ENCODE measurements at places on chromosomes 3 and 15.
A peak's percentile ranks its signal among the peaks of the same experiment; 100 is the strongest.

GRCh38 chr15:75198560-75199356 lies 2.9 kb upstream of the C15orf39 start:
- DNase-seq: no peak

GRCh38 chr3:34676436-34676835 lies 878.0 kb downstream of the PDCD6IP start:
- no peak for DNase-seq

DNA sequence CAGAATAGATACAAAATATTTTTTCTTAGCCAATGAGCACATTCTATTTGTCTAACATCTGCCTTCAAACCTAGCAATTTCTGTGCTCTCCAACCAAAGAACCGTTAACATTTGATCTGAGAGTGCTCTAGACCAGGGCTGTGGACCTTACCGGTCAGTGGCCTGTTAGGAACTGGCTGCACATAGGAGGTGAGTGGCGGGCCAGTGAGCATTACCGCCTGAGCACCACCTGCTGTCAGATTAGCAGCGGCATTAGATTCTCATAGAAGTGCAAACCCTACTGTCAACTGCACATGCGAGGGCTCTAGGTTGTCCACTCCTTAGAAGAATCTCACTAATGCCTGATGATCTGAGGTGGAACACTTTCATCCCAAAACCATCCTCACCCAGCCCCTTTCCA lies 131.7 kb downstream of the CADM2 start:
- no peak for DNase-seq

DNA sequence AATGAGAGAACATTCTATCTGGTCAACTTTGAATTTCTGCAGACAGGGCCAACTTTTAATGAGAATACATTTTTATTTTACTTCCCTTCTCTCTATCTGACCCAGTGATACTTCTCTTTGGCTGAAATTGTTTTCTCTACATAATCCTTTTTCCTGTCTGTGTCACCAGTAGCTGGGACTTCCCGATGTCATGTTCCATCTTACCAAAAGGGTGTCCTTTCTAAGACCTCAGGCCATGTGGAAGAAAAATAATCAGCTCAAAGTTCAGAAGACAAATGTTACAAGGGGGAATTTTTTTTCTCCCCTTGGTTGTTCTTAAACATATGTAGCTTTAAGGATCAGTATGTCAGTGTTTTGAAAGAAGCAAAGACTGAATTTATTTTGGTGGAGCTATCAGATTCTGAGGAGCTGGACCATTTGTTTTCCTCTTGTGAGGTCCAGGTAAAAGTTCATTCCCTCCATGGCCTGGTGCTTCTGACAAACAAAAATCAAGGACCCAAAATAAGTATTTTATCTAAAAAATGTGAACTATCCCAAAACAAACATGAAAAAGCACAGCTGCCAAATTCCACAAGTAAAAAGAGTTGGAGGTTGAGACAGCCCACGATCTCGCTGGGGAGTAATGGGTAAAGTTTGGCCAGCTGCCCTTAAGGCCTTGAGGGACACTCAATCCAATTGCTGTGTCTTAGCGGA lies 859.4 kb upstream of the NR2F2 start:
- DNase-seq: no peak

DNA sequence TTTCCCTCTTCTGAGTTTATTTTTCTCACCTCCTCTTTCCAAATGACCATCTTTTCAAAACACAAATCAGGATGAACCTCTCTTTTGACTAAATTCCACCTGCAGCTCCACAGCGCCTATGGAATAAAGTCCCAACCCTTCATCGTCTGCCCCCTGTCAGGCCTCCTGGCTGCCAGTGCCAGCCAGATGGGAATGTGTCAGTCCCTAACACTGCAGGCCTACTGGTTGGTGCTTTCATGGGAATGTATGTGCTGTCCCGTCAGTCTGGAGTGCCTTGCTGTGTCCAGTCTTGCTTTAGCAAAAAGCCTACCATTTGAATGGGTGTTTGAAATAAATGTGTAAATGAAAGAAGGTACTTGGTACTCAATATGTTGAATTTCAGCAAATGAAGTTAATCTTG lies 310.1 kb downstream of the THSD4 start:
- no peak for DNase-seq

GRCh38 chr15:71628988-71629770 lies 181.2 kb upstream of the NR2E3 start:
- DNase-seq: no peak

GRCh38 chr15:62874959-62875625 lies 167.5 kb upstream of the TPM1 start:
- DNase-seq: no peak

DNA sequence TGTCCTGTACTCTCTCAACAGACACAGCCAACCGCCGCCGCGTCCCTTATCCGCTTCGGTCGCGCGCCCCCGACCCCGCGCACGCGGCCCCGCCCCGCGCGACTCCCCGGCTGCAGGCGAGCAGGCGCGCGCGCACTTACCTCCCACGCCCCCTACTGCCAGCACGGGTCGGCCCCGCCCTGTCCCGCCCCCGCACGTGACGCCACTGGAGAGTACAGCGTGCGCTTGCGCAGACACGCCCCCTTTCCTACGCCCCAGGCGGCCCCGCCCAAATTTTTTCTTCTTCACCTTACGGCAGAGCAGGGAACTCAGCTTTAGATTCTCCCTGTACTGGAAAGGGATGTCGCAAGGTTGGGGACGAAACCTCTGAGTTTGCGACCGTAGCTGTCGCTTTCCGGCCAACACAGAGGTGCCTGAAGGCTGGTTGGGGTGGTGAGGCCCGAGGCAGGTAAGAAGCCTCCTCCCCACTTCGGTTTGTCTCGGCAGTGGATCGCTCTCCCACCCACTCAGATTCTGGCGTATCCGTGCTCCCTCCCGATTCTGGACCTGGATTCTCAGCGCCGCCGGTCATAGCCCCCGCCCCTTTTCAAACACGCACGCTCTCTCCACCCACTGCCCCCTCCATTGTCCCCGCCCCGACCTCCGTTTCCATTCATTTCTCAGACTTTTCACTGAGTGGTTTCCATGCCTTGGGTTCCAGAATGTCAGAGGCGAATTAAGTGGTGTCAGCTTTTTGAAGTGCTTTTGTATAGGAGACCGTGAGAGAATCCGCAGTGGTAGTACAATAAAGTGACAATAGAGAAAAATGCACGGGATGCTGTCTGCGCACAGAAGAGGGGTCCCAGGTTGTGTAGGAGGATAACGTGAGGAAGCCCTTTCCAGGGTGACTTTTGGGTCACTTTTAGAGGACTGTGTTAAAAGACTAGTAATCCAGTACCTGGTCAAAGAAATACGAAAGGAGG lies at the start of the genes MYO9A and SENP8:
TSS of gene MYO9A (minus strand) at position 134 of the 962 bp plus-strand sequence. CDS start 71,587 bp downstream, outside the sequence.
TSS of gene SENP8 (plus strand) at position 387 of the 962 bp plus-strand sequence. CDS start 21,221 bp downstream, outside the sequence.
- peak; percentile 99 for DNase-seq

DNA sequence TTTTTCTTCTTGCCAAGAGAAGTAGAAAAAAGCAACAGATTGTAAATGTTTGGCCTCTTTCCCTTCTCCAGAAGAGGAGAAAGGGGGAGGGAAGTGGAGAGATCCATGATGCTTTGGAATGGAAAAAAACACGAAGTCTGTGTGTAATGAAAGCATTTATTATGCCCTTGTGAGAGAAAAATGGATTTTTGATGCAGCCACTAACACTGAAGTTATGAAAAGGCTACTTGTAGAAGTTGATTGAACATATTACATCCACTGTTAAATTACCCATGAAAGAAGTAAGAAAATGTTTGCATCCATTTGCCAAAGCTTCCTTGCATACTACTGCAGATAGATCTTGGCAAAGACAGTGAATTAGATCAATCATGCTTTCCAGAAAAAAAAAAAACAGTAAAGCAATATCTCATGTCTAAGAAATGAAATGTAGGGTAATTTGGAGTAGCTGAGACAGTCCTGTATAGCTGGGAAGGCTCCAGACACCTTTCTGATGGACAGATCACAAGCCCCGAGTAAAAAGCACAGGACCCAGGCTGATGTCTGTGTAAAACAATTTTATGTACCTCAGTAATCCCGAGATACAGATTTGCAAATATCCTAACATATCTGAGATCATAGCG lies 295.5 kb downstream of the PLOD2 start:
- no peak for DNase-seq

DNA sequence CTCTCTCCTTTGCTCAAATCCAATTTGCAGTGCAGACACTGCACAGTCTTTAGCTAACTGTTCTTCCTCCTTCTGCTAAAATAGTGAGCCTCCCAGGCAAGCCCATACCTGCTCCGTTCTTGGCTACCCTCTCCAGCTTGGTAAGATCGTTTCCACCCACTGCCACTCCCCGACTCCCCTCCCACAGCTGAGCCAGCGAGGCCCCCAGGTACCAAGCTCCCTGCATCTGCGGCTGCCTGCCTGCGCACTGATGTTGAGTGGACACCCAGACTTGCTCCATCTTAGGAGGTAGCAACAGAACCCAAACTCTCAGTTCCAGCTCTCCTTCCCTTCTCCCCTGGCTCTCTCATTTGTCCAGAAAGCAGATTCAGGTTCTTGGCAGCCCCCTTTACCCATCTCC lies 7.9 kb upstream of the TNK2 start:
- DNase-seq: no peak

DNA sequence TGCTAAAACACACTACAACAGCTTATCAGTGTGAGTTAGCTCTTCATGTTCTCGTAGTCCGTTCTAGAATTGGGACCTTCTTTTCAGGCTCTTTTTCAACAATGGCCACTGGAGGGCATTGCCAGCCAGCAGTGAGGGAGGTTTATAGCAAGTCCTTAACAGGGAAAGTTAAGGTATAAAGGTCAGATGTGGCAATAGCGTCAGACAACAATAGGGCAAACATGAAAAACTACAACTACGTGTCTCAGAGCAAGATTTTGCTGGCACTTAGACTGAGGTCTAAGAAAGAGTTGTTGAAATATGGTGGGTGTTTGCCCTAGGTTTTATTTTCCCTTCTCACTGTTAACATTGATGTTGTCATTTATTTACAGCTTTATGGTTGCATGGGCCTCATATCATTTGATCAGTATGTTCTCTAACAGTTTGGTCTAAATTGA lies 161.4 kb downstream of the GMNC start:
- DNase-seq: no peak

DNA sequence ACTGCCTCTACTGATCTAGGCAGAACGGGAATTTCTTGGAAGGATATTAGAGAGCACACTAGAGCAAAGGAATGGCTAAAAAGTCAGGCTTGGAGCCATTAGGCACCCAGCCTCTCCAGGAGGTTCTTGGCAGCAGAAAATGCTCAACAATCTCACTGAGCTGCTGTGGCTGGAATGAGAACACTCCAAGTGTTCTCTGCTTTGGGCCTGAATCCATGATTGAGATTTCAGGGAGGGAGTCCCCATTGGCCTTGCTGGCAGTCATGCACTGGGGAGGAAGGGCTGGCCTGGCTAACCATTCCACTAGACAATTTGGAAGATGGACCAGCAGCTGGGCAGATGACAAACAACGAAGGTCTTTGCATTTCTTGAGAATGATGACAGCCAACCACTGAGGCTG lies 362.6 kb downstream of the SHQ1 start:
- no peak for DNase-seq

DNA sequence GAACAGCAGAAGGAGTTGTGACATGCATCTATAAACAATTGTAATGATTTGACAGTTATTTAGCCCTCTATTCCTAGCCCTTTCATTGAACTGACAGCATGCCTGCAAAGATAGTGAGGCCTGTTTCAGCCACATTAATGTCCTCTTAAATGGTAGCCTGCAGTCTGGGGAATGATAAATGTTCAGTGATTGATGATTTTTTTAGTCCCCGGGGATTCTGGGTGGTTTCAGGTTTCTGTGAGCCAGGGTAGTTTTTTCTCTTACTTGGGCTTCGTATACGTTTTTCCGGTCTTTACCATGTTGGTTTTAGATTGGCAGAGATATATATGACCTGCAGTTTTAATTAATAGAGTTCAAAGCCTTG lies 172.0 kb downstream of the TCF12 start:
- DNase-seq: no peak

- no peak for DNase-seq
Observed at GRCh38 chr15:68663526-68663925, 84.7 kb downstream of the CORO2B start.

GRCh38 chr3:14252321-14253021 lies 73.9 kb downstream of the LSM3 start:
- DNase-seq: no peak

- DNase-seq: no peak
Observed at GRCh38 chr3:14248849-14249523, 70.4 kb downstream of the LSM3 start.

GRCh38 chr15:92077353-92078085 lies 224.0 kb downstream of the SLCO3A1 start:
- DNase-seq: peak; percentile 74
